Chondrocyte (in vitro differentiated cells): ENCODE measurements at places on chromosomes 2 and 18.

- no peaks in the 10 kb centered on the region for H3K36me3 ChIP-seq
- no peak overlapping the region for H3K4me3 ChIP-seq
- H3K27ac ChIP-seq = no peak overlapping the region
- DNase-seq = no peak
- peaks cover 10% of the 10 kb centered on the region for H3K27me3 ChIP-seq
These were observed 44.1 kb downstream of the TGFA start for GRCh38 chr2:70509565-70509964.

DNA sequence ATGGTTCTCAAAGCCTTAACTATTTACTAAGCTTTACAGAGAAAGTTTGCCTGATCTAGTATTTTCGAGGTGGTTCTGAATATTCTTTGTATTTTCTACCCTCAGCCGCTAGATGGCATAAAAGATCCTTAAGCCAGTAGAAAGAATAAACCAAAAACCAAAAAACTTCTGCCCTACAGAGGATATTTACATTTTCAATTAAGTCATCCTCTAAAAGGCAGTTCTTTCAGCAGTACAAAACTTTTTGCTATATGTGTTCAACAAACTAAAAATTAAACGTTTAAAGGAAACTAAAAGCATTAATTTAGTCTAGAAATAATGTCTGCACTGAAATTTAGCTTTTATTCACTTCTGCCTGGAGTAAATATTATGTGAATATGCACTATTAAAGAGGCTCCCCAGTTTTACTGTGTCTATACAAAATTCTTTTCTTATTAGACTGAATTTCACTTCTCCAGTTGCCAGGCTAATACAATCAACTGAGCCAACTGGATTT lies 297.5 kb downstream of the PIEZO2 start:
- H3K27me3 ChIP-seq = no peaks in the 10 kb centered on the region
- DNase-seq = no peak
- H3K4me3 ChIP-seq = no peak overlapping the region
- H3K27ac ChIP-seq = peak overlapping the region; percentile 71

GRCh38 chr2:120594856-120595685 lies 140.6 kb upstream of the GLI2 start:
- H3K4me1 ChIP-seq = peaks cover 24% of the 10 kb centered on the region
- H3K36me3 ChIP-seq = no peaks in the 10 kb centered on the region
- peak; percentile 46 for DNase-seq
- H3K27ac ChIP-seq = no peak overlapping the region
- peaks cover 12% of the 10 kb centered on the region for H3K27me3 ChIP-seq

GRCh38 chr2:70143314-70144150 lies 47.3 kb downstream of the C2orf42 start:
- no peaks in the 10 kb centered on the region for H3K27me3 ChIP-seq
- peak overlapping the region; percentile 71 for H3K4me3 ChIP-seq
- no peaks in the 10 kb centered on the region for H3K36me3 ChIP-seq
- peaks cover 26% of the 10 kb centered on the region for H3K4me1 ChIP-seq

- H3K4me3 ChIP-seq = no peak overlapping the region
- H3K4me1 ChIP-seq = peaks cover 12% of the 10 kb centered on the region
- no peaks in the 10 kb centered on the region for H3K36me3 ChIP-seq
- DNase-seq = peak; percentile 69
These were observed 8.0 kb upstream of the SPEG start for GRCh38 chr2:219426534-219427136.

DNA sequence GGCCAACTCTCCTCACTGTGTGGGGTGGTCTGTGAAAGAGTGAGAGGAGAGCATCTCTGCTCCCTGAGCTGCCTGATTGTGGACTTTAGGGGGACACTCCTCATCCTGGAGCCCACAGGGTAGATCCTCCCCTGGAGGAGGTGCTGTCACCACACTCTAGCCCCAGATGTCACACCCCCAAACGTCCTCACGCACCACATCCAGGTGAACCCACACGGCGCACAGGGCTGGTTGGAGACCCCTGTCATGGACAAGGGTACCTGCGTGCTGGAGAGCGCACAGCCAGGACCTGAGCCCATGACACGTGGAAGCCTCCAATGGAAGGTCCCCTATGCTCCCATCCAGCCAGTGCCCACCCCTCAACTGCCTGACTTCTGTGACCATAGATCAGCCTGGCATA lies 10.5 kb downstream of the AGXT start:
- no peak overlapping the region for H3K4me3 ChIP-seq
- no peaks in the 10 kb centered on the region for H3K4me1 ChIP-seq
- H3K36me3 ChIP-seq = no peaks in the 10 kb centered on the region
- H3K27ac ChIP-seq = no peak overlapping the region
- peaks cover 24% of the 10 kb centered on the region for H3K27me3 ChIP-seq
- DNase-seq = peak; percentile 88
